ENCODE measurements at places on chromosomes 13 and 19. TPM values are rescaled to one million over a fixed set of nuclear protein-coding genes. Genes with fewer than 3 reads are reported as not detected.

GRCh38 chr13:111303559-111303958 is 16.9 kb upstream of the TEX29 start:
- no peak for DNase-seq

- DNase-seq = no peak
These were observed 6.2 kb downstream of the RPL28 start for GRCh38 chr19:55391702-55392615.

DNA sequence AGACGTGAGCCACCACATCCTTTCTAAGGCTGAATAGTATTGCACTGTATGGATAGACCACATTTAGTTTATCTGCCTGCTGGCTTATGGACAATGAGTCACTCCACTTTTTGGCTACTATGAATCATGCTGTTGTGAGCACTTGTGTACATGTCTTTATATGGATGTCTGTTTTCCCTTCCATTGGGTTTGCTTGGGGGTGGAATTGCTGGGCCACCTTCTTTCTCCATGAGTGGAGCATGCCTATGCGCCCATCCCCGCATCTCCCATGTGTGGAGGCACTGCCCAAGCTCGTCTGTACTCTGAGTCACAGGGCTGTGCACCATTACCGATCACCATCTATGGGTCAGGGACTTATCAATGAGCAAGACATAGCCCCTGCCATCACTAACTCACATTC is 127.2 kb upstream of the GJB6 start:
- DNase-seq = no peak

GRCh38 chr13:21997726-21998125 is 326.9 kb downstream of the FGF9 start:
- DNase-seq = no peak

DNA sequence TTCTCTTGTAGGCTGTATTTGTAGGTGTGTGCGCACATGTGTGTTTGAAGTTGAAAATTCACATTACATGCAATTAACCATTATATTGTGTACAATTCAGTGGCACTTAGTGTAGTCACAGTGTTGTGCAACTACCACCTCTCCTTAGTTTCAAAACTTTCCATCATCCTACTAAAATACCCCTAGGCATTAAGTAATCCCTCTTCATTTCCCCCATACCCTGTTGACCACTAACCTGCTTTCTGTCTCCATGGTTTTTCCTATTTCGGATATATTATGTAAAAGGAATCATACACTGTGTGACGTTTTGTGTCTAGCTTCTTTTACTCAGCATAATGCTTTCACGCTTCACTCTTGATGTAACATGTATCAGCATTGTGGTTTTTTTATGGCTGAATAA is 16.1 kb downstream of the LSM14A start:
- DNase-seq = no peak

DNA sequence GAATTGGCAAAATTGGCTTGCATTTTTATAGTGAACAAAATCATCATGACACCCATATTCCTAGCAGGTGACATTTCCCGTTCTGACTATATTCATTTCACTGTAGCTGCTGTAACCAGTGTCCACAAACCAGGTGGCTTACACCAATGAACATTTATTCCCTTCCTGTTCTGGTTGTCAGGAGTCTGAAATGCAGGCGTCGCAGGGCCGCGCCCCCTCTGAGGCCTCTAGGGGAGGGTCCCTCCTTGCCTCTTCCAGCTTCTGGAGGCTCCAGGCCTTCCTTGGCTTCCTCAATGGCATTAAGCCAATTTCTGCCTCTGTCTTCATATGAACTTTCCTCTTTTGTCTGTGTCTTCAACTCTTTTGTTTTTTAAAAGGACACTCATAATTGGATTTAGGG is 6.5 kb upstream of the RLN3 start:
- DNase-seq = no peak

DNA sequence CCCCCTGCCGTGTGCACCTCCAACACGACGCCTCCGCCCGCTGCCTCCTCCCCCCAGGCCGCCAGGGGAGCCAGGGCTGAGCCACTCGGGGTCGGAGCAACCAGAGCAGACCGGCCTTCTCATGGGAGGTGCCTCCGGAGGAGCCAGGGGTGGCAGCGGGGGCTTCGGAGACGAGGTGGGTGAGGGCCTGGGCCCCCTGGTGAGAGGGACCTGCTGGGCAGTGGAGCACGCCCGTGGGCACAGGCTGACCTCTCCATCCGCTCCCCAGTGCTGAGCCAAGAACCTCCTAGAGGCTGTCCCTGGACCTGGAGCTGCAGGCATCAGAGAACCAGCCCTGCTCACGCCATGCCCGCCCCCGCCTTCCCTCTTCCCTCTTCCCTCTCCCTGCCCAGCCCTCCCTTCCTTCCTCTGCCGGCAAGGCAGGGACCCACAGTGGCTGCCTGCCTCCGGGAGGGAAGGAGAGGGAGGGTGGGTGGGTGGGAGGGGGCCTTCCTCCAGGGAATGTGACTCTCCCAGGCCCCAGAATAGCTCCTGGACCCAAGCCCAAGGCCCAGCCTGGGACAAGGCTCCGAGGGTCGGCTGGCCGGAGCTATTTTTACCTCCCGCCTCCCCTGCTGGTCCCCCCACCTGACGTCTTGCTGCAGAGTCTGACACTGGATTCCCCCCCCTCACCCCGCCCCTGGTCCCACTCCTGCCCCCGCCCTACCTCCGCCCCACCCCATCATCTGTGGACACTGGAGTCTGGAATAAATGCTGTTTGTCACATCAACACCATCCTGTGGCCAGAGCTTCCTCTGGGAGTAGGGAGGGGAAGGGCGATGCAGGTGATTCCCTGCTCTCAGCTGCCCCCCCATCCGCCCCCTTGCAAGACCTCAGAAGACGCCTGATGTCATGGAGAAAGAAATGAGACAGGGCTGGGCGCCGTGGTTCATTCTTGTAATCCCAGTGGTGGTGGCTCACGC is 12.0 kb downstream of the BCAM start:
- DNase-seq = peak; percentile 23

DNA sequence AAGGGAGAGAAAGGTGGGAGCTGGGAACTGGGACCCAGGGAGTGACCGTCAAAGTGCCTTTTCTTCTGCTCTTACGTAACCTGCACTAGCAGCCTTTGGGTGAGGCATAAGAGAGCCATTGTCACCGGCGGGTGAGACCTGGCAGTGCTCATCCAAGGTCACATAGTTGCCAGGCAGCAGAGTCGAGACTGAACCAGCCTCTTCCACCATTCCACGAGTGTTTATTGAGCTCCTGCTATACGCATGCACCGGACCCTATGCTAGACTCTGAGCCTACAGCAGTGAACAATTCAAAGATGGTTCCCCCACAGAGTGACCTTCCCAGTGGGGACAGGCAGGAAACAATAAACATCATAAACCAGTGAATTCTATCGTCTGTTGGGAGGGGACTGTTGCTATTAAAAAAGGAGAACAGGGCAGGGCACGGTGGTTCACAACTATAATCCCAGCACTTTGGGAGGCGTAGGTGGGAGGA is 18.6 kb upstream of the STRN4 start:
- DNase-seq = no peak

DNA sequence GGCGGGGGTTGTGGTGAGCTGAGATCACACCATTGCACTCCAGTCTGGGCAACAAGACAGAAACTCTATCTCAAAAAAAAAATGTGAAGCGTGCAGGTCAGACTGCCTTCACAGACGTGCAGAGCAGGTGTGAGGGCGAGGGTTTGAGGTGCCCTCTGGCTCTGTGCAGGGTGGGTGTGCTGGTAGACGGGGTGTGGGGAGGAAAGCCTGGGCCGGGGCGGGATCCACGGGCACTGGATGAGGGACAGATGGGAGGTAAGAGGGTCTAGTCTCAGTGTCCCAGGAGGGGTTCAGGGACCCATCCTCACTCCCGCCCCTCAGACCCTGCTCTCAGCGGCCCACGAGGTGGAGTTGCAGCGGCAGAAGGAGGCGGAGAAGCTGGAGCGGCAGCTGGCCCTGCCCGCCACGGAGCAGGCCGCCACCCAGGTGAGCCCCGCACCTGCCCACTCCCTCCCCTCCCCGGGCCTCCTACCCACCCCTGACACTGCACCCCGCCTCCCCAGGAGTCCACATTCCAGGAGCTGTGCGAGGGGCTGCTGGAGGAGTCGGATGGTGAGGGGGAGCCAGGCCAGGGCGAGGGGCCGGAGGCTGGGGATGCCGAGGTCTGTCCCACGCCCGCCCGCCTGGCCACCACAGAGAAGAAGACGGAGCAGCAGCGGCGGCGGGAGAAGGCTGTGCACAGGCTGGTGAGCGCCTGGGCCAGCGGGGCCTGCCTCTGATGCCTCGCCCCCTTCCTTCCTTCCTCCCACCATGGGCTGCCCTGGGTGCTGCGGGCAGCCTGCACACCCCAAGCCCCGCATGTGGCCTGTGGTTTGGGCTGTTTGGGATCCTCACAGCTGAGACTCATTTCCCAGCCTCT is 9.1 kb downstream of the NOP53 start:
- no peak for DNase-seq

DNA sequence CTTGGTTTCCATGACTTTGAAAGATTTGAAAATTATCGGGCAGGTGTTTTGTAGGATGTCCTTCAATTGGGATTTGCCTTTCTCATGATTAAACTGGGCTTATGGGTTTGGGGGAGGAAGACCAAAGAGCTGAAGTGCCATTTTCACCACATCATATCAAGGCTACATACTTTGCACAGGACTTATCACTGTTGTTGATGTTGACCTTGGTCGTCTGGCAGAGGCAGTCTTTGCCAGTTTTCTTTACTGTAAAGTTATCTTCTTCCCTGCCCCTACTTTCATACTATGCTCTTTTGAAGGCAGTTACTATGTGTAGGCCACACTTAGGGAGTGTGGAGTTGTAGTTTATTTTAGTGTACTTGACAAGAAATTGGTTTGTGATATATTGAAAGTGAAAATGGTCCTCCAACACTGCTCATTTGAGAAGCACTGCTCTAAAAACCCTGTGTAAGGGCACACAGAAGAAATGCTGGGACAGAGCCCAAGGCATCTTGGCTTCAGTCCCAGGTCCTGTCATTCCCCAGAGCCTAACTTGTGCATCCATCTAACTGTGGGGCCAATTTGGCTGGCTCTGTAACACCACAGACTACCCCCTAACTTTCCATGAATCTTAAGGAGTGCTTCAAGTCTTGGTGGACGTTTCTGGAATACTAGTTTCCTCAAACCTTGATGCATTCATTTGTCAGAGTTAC is 384.9 kb downstream of the KCNRG start:
- DNase-seq = no peak

GRCh38 chr13:109096101-109096500 is 466.7 kb downstream of the MYO16 start:
- no peak for DNase-seq

- DNase-seq = no peak
These were observed 25.3 kb downstream of the RNASEH2B start for GRCh38 chr13:50934735-50935435.

DNA sequence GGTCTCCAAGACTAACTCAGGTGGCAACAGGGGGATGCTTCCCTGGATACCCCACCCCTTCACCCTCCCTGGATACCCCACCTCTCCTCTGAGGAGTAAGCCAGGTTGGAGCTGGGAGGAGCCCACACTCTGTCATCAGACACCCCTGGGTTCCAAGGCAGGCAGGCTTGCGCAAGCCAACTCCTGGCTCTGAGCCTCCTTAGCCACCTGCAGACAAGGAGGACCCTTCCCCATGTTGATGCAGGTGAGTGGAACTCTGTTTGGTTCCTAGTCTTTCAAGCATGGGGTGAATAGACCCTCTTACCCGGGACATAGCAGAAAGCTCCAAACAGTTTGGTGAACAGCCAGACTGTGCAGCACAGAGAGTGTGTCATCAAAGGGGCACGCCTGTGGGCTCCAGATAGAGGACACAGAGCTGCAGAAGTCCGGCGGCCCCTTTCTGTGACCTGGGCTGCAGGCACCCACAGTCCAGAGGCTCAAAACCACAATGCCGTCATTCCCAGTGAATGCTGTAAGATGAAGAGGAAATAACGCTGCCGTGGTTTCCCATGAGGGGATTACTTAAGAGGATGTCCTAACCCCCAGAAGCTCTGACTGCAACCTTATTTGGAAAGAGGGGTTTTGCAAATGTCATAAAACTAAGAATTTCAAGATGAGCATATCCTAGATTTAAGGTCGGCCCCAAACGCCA is 12.1 kb upstream of the HAS1 start:
- no peak for DNase-seq

GRCh38 chr19:14418856-14419105 is 360 bp downstream of the DDX39A start:
- no peak for DNase-seq

DNA sequence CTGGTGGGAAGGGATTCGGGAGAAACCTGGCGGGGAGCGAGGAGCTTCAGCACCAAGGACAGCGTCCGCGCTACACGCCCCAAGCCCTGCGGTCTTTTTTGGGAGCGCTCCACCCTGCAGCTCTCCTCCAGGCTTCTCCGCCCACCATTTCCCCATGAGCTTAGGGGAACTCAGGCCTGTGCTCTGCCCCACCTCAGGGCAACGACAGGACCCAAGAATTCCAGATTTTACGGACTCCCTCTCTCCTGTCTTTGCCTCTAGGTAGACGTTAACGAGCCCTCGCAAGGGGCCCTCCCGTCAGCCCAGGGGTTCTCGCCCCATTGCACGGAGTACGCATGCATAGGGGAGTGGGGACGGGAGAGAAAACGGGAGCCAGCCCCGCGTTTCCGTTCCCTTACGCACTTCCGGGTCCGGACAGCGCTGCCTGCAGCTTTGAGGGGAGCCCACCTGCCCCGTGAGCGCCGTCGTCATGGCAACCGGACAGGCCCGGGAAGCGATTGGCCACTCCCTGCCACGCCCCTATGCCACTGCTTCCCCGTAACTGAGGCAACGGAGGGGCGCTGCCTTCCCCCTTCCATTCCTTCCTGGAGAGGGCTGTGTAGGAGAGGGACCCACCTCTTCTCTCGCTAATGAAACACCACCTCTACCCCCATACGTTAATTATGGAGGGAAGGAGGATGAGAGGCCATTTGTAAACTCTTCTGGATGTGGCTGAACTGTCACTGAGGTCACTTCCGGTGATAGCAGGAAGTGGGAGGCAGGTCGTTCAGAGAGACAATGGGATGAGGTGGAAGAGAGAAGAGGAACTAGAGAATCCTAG is 20.8 kb downstream of the NOVA2 start:
- peak; percentile 43 for DNase-seq

GRCh38 chr19:11560404-11561051 is 1.5 kb upstream of the ELOF1 start:
- peak; percentile 56 for DNase-seq

Gene ZNF699
- 7.4 TPM for polyA plus RNA-seq

Gene MYH14
- 77.6 TPM for polyA plus RNA-seq

Gene ARHGEF18
- 25.3 TPM for polyA plus RNA-seq

Gene STOML3
- polyA plus RNA-seq = 3.3 TPM

Gene NFIX
- polyA plus RNA-seq = 101 TPM

Gene PLIN4
- polyA plus RNA-seq = 1.1 TPM

Gene ZC3H13
- polyA plus RNA-seq = 44.4 TPM

Gene MIA
- 3.6 TPM for polyA plus RNA-seq

Gene UBE2L5
- polyA plus RNA-seq = 0.35 TPM
